ENCODE measurements at places on chromosomes 11 and 22.
A peak's percentile ranks its signal among the peaks of the same experiment; 100 is the strongest.

GRCh38 chr11:124740277-124740882, 638 bp downstream of the NRGN start:
- DNase-seq: peak; percentile 69

GRCh38 chr11:64770120-64770519, 8.2 kb downstream of the SF1 start:
- no peak for DNase-seq

- no peak for DNase-seq
Measured at GRCh38 chr11:13233173-13233745, 44.3 kb upstream of the BMAL1 start.

DNA sequence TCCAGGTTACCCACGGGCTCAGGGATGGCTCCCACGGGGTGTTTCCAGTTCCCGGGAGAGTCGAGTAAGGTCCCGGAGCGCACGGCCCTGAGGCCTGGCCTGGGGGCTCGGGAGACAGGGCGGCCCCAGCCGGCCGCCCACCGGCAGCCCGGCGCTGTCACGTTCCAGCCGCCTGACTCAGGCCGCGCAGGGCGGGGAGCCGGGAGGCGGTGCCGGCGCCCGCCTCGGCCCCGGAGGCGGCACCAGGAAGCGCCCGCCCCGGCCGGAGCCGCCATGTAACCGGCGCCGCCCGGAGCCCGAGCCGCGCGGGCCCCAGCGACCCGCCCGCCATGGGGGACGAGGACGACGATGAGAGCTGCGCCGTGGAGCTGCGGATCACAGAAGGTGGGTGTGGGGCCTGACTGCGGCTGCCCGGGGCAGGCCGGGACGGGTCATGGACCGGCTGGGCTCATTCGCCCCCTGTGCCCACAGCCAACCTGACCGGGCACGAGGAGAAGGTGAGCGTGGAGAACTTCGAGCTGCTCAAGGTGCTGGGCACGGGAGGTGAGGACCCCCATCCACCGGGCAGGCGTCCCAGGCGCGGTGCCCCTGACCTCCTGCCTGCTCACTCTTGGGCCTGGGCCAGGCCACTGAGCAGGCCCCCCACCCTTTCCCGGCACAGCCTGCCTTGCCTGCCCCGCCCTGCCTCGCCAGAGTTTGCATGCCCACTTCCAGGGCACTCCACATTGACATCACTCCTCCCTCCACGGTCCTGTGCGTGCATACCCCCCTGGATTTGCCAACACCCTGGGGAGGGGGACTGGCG, at the start of gene RPS6KA4:
Gene RPS6KA4 (plus strand): TSS at position 256 of the 805 bp plus-strand sequence. CDS start 74 bp downstream, at position 330.
- peak; percentile 56 for DNase-seq

DNA sequence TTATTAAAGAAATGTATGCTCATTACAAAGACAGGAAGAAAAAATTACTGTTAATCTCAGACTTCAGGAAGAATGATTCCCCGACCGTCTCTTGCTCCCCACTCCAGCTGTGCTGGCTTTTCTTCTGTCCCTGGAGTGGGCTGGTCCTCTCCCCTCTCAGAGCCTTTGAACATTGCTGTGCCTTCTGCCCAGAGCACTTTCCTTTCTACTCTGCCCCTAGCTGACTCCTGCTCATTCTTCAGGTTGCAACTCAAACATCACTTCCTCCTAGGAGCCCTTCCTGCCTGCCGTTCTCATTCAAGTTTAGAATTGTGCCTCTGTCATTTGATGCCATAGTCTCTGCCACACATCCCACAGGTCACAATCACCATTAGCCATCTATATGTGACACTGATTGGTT, 329.5 kb downstream of the MIAT start:
- no peak for DNase-seq

DNA sequence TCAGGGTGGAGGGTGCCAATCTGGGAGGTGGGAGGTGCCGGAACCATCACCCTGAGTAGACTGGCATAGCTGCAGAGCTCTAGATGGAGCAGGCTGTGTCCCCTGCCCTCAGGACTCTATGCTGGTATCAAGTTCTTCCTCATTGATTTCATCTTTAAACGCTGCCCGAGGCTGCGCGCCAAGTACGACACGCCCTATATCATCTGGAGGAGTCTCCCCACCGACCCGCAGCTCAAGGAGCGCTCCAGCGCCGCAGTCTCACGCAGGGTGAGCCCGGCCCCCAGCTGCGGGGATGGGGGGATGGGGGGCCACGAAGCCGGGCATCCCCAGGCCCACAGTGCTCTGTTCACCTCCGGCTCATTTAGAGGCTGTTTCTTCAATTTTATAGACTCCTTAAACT, 52.5 kb downstream of the GRAMD4 start:
- DNase-seq: no peak

- DNase-seq: no peak
Measured at GRCh38 chr11:114466742-114467141, 27.5 kb downstream of the REXO2 start.

DNA sequence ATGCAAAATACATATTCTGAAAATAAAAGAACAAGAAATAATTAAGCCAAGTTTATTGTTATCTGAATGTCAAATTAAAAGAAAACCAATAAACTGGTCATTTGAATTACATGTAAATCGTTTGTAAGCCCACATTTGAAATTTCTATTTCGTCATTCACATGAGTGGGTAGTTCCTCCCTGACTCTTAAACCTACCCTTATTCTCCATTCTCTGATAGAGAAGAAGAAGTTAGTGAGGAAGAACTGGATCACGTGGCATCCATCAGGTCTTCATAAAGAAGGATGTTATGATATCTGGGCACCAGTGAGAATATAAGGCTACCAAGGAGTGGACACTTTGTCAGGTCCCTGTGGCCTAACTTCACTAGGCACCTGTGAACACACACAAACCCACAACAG, 328.1 kb downstream of the OPCML start:
- DNase-seq: no peak
